ENCODE measurements at places on chromosomes 11 and 22. TPM values are rescaled to one million over a fixed set of nuclear protein-coding genes. Genes with fewer than 3 reads are reported as not detected.

DNA sequence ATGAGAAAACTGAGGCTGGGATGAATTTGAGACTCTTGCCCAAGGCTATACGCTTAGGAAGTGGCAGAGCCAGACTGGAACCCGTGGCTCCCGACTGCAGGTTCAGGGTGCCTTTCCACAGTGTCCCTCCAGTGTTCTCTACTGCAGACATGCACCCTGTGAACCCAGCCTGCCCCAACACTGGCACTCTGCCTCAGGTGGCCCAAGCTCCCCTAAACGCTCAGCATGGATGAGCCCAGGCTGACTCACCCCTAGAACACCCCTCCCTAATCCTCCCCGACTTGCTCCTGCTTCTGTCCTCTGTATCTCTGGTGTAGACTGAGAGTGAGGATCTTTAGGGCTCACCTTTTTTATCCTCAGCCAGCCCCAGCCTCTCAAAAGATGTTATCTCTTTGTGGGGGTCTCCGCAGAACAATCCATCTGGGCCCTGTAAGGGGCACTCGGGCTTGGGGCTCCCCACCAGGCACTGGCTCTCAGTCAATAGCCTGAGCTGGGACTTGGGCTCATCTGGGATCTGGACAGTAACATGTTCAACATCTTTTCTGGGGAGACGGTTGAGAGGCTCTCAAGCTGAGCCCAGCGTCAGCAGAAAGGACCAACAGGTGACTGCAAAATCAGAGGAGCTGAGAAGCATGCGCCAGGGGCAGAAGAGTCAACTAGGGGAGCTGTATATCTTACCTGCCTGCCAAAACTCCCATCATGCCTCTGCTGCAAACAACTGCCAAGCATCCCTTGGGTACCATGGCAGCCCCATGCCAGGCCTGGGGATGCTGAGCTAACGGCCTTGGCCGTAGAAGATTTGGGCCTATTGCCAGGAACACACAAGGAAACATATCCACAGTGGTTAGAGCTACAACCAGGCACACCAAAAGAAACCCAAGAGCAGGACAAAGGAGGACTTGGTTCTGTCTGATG lies 176.2 kb downstream of the BUD13 start:
- DNase-seq = no peak

DNA sequence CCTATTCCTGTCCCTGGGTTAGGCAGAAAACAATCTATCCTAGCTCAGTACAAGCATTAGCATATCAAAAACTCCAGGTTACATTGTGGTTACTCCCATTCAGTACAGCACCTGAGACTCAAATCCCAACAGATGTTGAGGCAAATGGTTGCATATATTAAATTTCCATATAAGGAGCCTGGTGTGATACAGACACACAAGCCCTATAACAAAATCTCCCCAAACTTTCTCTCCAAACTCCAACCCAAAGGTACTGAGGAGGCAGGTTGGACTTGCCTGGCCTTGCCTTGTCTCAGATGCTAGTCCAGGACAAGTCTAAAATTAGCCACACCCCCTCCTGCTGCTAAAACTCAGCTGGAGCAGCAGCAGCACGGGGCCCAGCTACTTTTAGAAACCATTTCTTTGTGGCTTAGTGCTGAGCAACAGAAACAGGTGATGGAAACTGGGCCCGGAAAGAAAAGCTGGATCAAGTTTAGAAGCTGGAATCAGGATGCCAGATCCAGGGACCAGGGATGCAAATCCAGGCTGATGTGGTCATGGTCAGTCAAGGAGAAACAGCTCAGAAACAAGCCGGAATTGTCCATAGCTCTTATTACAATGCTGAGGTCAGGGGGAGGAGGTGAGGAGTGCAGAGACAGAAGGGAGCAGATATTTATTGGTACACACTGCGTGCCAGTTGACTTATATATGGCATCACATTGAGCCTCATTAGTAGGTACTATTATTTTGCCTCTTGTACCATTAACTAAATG lies 73.7 kb upstream of the AMOTL1 start:
- no peak for DNase-seq

DNA sequence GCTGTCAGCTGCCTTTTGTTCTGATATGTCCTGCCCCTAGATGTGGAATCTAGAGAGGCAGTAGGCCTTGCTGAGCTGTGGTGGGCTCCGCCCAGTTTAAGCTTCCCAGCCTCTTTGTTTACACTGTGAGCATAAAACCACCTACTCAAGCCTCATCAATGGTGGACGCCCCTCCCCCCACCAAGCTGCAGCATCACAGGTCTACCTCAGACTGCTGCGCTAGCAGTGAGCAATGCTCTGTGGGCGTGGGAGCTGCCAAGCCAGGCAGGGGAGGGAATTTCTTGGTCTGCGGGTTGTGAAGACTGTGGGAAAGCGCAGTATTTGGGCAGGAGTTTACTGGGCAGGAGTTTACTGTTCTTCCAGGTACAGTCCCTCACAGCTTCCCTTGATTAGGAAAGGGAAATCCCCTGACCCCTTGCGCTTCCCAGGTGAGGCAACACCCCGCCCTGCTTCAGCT lies 98.5 kb downstream of the SMCO4 start:
- peak; percentile 38 for DNase-seq

DNA sequence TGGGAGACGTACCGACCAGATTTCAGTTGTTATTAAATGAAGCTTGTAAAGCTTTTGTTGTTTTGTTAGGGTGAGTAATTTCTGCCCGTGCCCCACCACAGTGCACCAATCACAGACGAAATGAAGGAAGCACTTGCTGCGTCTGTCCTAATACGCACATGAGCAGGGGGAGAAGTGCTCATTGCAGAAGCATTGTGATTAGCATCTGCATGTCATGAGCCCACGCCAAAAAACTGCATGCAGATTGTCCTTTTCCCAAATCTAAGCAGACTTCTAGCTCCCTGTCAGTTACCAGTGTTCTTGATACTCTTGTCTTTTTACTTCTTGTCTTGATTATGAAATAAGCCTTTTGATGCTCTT lies 15.5 kb downstream of the RBX1 start:
- no peak for DNase-seq

NOX4 gene
- 6.5 TPM for polyA plus RNA-seq

- no peak for DNase-seq
These were observed 30.7 kb downstream of the PDE2A start for GRCh38 chr11:72643547-72643946.

ACTN3 gene
- polyA plus RNA-seq = not detected

Data from left lung (tissue), 14 donors.